ENCODE measurements at places on chromosomes 7 and 10.

GRCh38 chr10:84407388-84408049, 79.1 kb downstream of the CCSER2 start:
- DNase-seq, result no peak

- DNase-seq, result no peak
These were observed 52.7 kb downstream of the RBM17 start for GRCh38 chr10:6141296-6142151.

DNA sequence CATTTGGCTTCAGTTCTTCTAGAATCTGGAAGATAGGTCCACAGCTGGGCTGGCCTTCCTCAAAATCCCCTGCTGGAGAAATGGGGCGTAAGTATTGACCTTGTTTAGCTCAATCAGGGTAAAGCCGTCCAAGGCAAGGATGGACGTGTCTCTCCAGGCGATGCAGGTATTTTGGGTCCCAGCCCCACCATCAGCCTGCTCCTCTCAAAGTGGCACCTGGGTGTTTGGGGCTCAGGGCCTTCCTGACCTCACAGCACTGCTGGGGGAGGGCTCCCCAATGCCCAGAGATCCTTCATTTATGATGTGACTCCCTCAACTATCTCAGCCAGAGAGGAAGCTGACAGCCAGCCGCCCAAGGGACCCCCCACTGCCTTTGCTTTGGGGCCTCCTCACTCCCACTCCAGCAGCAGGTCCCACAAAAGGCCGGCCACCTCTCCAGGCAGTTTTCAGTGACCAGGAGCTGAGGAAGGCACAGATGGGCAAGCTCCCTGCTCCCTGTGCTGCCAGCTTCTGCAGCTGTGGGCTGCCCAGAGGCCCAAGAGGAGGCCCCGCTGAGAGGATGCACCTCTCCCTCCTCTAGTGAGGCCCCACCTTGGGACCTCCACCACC, 140.0 kb upstream of the TCERG1L start:
- no peak for DNase-seq

GRCh38 chr10:130174328-130174727, 38.1 kb downstream of the GLRX3 start:
- DNase-seq, result no peak

DNA sequence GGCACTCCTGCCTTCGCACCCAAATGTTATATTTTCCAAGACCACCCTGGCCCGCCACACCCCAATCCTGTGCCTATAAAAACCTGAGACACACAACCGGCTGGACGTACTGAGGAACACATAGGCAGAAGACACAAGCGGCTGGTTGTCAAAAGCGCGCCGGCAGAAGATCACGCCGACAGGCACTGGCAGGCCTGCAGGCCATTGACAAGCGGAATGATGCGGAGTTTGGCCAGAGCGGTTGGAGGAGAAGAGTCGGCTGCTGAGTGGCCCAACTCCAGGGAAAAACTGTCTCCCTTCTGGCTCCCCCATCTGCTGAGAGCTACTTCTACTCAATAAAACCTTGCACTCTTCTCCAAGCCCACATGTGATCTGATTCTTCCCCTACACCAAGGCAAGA, 39.7 kb upstream of the SAMD8 start:
- DNase-seq, result no peak

DNA sequence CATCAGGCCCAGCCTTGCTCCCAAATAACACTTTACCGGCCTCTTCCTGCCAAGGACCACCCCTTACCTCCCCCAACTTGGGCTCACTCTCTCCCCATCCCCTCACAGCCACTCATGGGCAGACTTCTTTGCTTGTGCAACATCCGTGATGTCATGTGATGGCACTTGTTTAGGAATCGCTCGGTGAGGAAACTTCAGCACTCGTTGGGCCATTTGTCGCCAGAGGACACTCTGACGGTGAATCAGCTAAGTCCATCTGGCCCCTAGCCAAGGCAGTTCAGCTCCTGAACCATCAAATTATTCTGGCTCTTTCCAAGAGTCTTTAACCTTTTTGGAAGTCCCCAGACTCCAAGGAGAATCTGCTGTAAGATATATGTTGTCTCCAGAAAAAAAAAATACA, 19.2 kb downstream of the BTBD16 start:
- DNase-seq, result no peak

GRCh38 chr7:155408651-155409586, 49.0 kb upstream of the EN2 start:
- DNase-seq, result no peak

DNA sequence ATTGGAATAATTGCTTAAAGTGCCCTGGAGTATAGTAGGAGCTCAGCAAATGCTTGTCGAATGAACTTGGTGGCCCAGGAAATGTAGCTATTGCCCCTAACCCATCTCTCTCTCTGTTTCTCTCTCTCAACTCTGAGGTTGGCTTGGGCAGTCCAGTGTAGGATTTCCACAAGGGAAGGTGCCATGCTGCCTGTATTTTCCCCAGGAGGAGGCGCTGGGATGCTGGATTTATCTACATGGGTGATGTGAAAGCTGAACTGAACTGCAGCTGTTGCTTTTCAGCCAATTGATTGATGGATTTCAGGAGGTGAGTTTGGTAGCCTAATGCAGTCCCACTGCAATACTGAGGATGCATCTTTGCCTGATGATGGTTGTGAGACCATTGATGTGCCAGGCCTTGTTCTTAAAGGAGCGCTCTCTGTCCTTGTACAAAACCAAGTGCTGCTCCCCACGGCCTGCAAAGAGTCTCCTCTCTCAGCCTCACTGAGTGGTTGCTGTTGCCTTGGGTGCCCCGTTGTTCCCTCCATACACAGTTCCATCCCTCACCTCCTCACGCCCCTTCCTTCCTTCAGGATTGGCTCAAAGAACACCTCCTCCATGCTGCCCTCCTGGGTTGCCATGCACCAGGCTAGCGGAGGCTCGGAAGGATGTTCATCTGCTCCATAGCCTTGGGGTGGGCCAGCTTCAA, 200.6 kb downstream of the GLRX3 start:
- no peak for DNase-seq

DNA sequence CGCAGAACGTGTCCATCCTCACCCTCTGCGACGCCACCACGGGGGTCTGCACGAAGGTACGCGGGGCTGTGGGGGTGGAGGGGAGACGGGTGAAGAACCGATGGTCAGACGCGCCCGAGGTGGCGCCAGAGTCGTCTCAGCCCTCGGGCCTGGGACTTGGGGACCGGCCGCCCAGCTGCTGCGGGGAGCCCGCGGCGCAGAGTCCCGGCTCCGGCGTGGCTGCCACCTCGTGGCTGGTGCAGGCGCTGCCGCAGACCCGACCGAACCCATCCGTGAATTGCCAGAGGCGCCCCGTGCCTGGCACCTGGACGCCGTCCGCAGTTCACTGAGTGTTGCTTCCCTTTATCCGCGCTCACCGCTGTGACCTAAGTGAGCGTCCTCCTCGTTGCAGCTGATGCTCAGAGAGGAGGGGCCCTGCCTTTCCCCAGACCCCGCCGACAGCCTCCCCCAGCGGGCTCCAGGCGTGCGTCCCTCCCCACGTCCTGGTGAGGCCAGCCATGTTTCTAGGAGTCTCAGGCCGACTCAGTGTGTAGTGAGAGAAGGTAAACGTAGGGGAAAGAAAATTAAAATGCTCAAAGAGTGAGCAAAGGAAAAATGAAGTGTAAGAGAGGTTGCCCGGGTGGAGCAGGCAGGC, 208.7 kb downstream of the PAXIP1 start:
- no peak for DNase-seq

DNA sequence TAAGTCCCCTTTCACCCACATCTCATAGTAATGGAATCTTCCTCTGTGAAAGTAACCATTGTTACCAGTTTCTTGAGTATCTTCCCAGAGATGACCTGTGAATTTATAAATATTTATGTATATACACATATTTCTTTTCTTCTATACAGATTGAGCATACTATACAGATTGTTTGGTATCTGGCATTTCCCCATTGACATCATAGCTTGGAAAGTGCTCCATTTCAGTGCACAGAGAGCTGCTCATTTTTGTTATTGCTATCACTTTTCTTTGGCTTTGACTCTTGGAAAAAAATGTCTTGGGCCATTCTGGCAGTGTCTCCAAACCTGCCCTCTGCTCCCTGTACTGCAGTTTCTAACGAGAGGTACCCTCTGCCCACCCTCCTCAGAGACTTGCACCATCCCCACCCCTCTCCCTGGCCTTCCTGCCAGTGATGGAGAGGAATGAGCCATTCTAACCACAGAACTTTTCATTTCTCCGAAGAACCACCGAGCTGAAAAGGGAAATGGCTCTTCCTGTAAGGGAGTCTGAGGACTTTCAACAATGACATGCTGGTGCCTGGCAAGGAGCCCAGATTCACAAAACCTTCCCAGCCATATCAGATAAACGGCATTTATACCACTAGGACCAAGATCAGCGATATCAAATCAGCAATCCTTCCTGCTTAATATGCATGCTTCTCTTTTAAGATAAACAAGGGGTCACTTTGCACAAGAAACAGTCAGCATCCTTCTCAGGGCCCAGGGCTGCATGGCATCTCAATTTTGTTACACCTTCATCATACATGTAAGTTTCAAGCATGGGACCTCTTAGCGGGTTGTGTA, 19.7 kb upstream of the CCSER2 start:
- no peak for DNase-seq

DNA sequence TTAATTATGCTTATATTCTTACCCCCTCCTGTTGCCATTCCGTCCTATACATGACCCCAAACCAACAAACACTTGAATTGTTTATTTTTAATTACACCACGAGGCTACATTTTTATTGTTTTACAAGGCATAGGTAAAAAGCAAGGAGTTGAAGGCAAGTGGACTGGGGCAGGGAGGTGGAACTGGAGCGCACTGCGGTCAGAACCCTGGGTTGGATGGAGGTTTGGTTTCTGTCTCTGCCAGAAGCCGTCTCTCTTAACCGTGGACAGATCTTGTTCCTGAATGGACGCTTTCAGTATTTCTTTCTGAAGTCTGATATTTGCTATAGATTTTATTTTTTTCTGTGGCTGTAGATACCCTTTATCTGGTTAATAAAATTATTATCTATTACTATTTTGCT, 19.9 kb upstream of the IGFBP3 start:
- DNase-seq, result no peak

GRCh38 chr7:141456298-141456697, 94.9 kb upstream of the AGK start:
- peak; percentile 47 for DNase-seq

GRCh38 chr7:92489634-92490033, 11.9 kb upstream of the ERVW-1 start:
- no peak for DNase-seq

DNA sequence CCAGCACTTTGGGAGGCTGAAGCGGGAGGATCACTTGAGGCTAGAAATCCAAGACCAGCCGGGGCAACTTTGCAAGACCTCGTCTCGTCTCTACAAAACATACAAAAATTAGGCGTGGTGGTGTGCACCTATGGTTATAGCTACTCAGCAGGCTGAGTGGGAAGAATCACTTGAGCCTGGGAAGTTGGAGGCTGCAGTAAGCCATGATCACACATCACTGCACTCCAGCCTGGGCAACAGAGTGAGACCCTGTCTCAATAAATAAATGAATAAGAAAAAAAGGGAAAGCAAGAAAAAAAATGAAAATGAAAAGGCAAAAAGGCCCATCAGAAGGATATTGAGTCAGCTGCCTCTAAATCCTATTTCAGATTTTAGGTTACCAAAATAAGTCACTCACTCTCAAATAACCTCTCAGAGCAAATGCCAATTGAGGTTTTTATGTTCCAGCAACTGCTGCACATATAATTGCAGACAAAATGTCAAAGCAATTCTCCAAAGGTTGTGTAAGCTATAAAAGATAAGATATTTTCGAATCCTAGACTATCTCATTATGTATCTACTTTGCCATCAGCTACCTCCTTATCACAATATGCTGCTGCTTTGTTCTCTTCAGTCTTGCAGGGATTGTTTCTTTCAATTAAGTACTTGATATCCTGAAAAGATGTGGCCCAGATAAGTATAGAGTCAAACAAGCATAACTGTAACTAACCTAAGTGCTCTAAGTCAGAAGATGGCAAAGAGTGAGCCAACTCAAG, 4.7 kb downstream of the BAZ1B start:
- no peak for DNase-seq

DNA sequence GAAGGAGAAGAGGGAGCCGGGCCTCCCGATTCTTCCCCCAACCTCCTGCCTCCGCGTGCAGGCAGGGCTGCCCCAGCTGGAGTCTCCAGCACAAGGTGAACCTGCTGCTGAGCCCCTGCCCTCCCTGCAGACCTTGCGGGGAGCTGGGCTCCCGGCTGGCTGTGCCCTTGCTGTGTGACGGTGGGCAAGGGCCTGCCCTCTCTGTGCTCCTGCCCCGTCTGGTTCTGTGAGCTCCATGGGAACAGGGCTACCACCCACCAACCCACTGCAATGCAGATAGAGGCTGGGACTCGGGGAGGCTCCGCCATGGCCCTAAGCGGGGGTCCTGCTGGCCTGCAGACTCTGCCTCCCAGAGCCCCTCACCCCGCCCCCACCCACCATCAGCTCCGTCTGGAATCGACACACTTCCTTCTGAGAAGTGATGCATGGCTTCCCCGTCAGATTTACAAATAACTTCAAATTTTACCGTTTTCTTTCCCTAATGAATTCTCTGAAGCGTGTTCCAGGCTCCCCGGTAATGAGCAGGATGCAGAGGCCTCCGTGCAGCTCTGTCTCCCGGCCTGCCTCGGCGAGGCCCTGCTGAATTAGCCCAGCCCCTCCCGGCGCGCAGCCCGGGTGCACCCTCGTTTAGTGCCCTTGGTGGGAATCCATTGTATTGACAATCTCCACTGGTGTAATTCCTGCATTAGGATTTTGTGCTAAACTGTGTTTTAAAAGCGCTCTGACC, 111.0 kb downstream of the MICALL2 start:
- DNase-seq, result no peak

GRCh38 chr7:135342887-135343286, 109.2 kb downstream of the STRA8 start:
- DNase-seq, result no peak

DNA sequence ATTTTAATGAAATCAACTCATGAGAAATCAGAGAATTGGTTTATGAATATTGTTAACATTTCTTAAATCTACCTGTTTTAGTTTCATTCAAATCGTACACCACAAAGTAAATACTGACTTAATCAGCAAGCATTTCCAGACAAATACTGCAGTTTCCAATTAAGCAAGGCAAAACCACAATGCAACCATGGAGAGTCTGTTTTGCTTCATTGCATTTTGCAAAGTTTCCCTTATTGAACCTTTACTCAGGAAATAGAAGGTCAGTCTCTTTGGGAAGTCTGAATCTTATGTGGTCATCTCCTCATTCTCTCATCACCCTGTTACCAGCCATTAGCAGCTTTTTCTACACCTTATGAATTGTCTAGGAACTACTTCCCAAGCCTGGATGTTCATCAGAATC, 400.5 kb downstream of the IPMK start:
- DNase-seq, result no peak

DNA sequence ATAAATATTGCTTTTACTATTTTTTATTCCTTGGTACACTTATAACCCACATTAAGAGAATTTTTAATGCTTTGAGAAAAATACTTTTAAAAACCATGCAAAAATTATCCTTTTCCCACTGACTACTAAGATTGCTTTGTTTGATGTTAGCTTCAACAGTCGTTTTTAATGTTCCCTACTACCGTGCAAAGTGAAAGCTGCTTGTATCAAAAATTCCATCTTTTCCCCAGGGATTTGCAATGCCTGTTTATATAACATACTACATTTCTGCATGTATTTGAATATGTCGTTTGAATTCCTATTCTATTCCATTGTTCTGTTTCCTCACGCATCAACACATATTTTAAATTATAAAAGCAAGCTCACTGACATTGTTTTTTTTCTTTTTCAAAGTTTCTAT, 54.4 kb downstream of the TFPI2 start:
- DNase-seq, result no peak
